Frontal cortex (tissue), 4 donors: ENCODE measurements at places on chromosomes 1 and 21.

GRCh38 chr21:45410151-45410864, 5.3 kb downstream of the COL18A1 start:
- DNase-seq, result no peak

DNA sequence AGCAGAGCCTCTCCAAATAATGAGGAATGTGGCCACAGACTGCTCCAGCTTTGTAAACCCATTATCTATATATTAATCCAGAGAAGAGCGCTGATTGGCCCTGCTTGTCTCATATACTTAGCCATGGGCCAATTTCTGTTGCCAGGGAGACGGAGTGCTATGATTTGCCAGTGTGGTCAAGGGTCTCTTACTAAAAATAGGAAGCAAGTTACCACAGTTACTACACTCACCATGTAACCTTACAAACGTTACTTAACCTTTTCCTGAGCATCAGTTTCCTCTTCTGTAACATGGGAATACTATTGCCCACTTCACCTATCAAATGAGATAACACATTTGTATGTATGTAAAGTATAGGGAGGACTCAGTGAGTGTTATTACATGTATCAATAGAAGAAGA, 7.7 kb upstream of the S100A2 start:
- no peak for DNase-seq

- no peak for DNase-seq
Measured at GRCh38 chr21:42417533-42417932, 13.8 kb downstream of the UBASH3A start.

- no peak for DNase-seq
Measured at GRCh38 chr1:22509815-22510214, 53.5 kb upstream of the EPHA8 start.

GRCh38 chr1:112209493-112209892, 186.5 kb upstream of the CTTNBP2NL start:
- no peak for DNase-seq

- DNase-seq, result no peak
Measured at GRCh38 chr1:16503494-16503893, 10.6 kb downstream of the RNU1-1 start.

DNA sequence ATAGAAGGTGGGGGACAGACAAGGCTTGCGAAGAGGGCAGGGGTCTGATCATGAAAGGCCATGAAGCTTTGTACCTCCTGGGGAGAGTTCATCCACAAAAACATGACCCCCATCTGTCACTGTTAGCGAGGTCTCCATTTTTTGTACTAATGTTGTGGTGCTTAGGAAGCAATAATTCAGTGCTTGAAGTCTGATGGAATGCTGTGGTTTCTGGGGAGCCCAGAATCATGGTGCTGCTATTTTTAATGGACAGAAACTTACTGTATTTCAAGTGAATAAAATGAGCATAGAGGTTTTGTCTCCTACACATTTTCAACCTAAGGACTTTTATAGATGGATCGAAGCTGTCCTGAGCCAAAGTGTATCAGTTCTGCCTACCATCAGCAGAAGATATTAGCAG, 28.2 kb upstream of the RGL1 start:
- no peak for DNase-seq

DNA sequence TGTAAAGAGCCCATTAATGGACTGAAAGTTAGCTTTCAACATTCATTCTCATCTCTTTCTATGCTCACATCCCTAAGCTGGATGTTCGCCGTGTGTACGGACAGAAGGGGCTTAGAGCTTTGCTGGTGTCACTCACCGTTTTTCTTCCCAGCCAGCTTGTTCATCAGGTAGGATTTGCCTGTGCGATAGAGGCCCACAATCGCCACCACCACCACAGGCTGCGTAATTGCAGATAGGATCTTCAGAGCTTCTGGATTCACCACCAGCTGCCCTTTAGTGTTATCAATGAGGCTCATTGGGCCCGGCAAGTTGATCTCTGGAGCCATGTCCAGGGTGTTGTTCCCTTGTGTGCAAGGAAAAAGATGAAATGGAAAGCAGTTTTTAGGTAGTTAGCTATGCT, 4.3 kb downstream of the GBP2 start:
- no peak for DNase-seq

DNA sequence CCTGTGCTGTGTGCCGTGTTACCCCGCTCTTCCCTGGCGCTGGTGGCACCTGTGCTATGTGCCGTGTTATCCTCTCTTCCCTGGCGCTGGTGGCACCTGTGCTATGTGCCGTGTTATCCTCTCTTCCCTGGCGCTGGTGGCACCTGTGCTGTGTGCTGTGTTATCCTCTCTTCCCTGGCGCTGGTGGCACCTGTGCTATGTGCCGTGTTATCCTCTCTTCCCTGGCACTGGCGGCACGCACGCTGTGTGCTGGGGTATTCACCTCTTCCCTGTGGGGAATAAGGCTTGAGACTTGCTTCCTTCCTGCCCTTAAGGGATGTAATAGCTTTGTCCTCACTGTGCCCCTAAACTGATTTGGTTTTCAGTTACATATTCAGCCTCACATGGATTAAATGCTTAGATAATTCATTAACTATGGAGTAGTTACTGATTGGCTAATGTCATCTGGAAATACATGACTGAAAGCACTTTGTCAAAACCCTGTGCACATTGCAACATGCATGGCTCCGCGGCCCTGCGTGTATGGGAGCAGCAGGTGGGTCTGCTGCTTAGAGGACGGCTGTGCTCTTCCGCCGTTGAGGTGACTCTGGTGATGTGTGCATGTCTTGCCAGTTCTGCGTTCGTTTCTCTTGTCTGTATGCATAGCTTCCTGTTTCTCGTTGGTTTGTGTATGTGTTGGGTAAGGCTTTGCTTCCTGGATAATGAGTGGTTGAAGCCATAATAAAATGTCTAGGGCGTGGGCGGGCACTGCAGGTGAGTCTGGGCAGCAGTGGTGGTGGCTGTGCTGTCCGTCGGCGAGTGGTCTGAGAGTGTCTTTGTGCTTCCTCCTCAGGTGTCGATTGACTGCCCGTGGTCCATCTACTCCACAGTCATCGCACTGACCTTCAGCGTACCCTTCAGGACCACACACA, 17.9 kb upstream of the PWP2 start:
- DNase-seq, result no peak

- DNase-seq, result no peak
Measured at GRCh38 chr1:236864996-236865817, 70.1 kb downstream of the MTR start.
